ENCODE measurements at places on chromosomes 13 and 19. TPM values are rescaled to one million over a fixed set of nuclear protein-coding genes. Genes with fewer than 3 reads are reported as not detected.

- peak; percentile 51 for DNase-seq
Measured at GRCh38 chr19:17346109-17346671, 8.8 kb downstream of the GTPBP3 start.

- DNase-seq = peak; percentile 73
Measured at GRCh38 chr19:32581705-32582179, 752 bp downstream of the PDCD5 start.

The OR4F17 gene
- not detected for polyA plus RNA-seq

DNA sequence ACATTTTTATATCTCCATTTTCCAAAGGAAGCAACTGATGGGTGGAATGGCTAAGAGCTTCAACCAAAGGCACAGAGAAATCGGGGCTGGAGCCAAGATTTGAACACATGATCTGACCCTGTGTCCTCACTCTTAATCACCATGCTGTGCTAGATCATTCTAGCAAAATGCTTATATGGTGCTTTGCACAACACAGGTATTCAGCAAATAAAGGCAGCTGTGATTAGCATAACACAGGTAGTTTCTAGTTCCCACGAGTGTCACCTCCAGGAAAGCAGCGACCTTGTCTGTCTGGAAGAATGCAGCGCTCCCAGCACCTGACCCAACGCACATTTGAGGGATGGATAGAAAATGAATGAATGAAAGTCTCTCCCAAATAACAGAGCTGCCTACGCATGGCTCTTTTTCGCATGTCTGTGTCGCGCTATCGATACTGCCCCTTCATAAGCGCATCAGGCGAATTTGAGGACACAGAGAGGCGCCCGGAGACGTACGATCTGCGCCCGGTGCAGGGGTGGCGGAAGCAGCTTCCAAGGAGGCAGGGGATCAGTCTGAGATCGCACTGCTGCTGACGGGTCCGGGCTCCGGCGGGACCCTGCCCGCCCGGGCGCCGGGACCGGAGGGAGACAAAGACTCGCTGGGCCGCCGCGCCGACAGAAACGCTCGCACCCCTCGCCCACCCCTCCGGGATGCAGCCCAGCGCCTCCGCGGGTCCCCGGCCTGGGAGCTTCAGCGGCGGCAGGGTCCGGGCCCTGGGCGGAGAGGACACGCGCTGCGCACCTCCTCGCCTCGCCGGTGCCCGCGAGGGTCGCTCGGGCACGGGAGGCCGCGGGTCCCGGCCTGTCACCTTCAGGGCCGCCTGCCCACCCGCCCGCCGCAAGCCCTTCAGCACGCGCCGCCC is 609 bp downstream of the EPS15L1 start:
- DNase-seq = peak; percentile 53

The GNA15 gene
- 57.1 TPM for polyA plus RNA-seq

DNA sequence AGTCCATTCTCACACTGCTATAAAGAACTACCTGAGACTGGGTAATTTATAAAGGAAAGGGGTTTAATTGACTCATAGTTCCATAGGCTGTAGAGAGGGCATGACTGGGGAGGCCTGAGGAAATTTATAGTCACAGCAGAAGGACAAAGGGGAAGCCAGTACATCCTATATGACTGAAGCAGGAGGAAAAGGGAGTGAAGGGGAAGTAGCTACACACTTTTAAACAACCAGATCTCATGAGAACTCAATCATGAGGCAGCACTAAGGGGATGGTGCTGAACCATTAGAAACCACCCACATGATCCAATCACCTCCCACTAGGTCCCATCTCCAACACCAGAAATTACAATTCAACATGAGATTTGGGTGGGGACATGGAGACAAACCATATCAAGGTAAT is 209.1 kb downstream of the DIAPH3 start:
- no peak for DNase-seq
